ENCODE measurements at places on chromosomes 12 and 14.

- no peak for DNase-seq
These were observed 21.2 kb upstream of the RNASE12 start for GRCh38 chr14:20612403-20612802.

GRCh38 chr12:52149182-52149641 lies 42.6 kb downstream of the KRT80 start:
- no peak for DNase-seq

GRCh38 chr14:42664190-42664589 lies 1057.5 kb downstream of the LRFN5 start:
- DNase-seq = no peak

DNA sequence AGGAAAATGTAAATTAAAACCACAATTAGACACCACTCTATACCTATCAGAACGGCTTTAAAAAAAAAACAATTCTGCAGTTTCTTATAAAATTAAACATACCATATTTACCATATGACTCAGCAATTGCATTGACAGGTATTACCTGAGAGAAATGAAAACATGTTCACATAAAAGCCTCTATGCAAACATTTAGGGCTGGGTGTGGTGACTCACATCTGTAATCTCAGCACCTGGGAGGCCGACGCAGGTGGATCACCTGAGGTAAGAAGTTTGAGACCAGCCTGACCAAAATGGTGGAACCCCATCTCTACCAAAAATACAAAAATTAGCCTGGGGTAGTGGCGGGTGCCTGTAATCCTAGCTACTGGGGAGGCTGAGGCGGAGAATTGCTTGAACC lies 41.1 kb downstream of the SPTB start:
- DNase-seq = no peak

- no peak for DNase-seq
These were observed 10.0 kb downstream of the NIN start for GRCh38 chr14:50820786-50821509.

GRCh38 chr12:20792971-20793370 lies 17.5 kb upstream of the SLCO1B3 start:
- DNase-seq = no peak

DNA sequence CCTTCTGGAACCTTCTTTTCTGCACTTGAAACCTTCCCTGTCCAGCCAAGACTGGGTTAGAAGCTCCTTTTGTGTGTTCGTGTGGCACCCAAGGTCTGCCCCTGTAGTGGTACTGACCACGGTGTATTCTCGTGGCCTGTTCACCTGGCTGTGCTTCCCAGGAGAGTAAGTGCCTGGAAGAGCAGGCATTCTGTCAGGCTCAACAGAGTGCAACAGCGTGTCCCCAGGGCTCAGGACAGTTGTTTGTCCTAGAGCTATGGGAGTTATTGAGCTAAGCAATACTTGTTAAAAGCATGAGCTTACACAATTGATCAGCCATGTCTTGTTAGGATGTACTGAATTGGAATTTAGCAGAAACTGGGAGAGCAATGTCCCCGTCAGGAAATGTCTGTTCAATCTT lies 12.9 kb upstream of the SLC38A2 start:
- DNase-seq = no peak

DNA sequence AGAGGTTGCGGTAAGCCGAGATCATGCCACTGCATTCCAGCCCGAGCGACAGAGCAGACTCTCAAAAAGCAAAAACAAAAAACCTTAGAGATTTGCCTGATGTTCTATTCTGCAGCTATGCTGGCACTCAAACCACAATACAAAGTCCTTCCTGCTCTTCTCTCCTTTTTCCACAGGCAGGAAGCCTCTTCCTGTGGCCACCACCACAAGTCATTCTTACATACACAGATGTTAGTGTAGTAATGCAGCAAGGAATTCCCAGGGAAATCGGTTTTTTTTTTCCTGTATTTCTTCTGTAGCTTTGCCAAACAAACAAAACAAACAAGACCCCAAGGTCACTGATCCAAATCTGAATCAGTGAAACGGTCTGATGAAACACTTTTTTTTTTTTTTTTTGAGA lies 104.3 kb downstream of the FIGNL2 start:
- no peak for DNase-seq

GRCh38 chr12:53208877-53209463 lies 1.9 kb upstream of the ITGB7 start:
- no peak for DNase-seq

GRCh38 chr14:101980700-101981099 lies 16.3 kb downstream of the DYNC1H1 start:
- DNase-seq = peak; percentile 76

DNA sequence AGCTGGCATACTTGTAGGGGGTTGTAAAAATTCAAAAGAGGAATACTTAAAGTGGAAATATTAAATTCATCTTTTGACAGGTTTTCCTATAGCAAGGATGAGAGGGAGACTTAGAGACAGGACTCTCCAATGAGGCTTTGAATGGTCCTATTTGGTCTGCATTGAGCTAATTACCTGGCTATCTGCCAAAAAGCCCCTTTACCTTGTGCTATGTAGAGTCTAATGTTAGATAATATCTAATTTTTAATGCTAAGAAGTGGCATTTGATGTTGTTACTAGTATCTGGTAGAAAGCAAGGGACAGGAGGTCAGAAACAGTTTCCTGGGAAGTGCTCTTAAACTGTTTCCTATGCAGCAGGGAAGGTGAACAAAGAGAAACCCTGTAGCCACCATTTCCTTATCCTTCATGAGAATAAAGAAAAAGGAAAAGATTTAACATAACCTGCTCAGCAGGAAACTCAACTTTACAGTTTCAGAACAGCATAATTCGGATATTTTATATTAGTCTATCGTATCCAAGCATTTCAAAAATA lies 550.0 kb downstream of the SOX5 start:
- no peak for DNase-seq

- peak; percentile 44 for DNase-seq
These were observed 11.6 kb upstream of the SYNDIG1L start for GRCh38 chr14:74437496-74438053.

DNA sequence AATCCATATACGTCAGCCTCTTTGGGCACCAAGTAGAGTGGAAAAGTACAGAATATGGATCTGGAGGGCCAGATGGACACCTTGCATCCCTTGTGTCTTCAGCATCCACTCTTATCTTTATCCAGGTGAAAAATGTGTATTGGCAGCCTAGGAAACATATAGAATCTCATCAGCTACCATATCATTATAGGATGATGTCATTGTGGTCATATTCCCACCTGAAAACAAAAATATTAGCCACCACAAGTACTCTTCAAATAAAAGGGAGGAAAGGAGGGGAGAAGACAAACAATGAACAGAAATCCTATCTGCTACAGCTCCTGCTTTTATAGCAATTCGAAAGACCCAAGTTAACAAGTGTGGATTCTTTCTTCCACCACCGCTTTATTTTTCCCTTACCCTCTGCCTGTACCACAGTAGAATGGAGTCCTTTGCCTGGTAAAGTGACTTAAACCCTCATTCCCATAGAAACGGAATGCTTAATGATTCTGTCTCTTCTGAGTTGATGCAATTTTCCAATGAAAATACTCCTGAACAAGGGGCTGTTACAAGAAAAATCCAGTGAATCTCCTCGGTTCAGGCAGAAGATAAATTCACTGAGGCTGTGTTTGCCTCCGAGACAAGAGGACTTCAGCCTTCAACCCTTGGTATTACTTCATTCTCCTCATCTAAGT lies 13.8 kb upstream of the IL26 start:
- no peak for DNase-seq

GRCh38 chr12:4161718-4162117 lies 111.8 kb upstream of the CCND2 start:
- no peak for DNase-seq

GRCh38 chr12:122096591-122097149 lies 18.1 kb downstream of the MLXIP start:
- no peak for DNase-seq

DNA sequence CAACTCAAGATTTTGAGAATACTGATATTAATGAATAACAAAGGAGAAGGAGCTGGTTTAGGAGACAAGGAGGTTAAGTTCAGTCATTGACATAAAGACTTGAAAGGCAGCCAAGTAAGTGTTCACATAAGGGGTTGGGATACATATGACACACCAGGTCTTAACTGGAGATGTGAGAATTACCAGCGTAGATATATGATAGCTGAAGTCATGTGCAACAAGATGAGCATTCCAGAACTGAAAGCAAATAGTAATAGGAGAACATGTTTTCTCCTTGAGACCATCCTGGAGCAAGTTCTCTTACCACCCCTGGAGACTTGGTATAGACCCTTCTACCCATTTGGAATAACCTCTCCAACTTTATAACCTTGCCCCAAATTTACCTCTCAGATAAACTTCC lies 43.3 kb upstream of the NPFF start:
- DNase-seq = no peak

DNA sequence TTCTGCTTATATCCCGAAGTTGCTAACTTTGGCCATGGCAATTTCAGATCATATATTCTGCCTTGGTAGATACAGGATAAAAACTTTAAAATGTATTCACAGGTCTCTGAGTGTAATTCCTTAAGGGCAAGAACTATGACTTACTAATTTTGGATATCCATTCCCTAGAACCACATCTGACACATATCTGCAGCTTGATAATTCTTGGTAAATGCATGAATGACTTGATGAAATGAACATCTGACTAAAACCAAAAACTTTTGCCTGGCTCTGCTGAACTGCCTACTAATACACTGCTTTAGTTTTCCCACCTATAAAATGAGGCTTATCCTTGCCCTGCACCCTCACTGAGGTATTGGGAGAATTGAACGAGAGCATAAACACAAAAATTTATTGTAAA lies 32.2 kb downstream of the SLC25A21 start:
- DNase-seq = no peak

GRCh38 chr12:124422142-124422569 lies 127.3 kb downstream of the RFLNA start:
- DNase-seq = peak; percentile 50

DNA sequence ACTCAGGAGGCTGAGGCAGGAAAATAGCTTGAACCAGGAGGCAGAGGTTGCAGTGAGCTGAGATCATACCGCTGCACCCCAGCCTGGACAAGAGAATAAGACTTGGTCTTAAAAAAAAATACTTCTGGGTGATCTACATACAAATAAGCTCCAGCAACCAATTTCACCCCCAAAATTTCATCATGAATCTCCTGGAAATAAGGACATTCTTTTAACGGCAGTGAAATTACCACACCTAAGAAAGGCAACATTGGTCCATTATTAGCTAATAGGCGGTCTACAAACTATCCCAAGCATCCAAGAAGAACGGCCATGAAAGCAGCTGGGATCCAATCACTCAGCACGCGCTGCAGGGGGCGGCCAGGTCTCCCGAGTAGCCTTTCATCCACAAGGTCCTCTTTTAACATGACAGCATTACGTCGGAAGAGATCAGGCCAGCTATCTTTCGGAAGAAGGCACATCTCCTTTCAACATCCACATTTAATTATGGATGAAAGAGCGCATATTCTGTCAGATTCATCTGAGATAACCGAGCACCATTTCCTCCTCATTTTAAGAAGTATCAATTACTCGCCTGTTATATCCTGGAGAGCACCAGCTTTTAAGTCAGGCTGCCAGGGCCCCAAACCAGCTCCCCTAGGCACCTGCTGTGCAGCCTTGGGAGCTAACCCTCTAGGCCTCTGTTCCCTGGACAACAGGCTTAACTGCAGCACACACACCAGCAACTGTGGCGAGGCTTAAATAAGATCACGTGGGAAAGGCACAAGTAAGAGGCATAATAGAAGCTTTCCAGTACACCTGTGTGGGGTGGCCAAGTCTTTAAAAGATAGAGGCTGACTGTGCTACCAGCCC lies 4.2 kb downstream of the SLC15A4 start:
- no peak for DNase-seq

DNA sequence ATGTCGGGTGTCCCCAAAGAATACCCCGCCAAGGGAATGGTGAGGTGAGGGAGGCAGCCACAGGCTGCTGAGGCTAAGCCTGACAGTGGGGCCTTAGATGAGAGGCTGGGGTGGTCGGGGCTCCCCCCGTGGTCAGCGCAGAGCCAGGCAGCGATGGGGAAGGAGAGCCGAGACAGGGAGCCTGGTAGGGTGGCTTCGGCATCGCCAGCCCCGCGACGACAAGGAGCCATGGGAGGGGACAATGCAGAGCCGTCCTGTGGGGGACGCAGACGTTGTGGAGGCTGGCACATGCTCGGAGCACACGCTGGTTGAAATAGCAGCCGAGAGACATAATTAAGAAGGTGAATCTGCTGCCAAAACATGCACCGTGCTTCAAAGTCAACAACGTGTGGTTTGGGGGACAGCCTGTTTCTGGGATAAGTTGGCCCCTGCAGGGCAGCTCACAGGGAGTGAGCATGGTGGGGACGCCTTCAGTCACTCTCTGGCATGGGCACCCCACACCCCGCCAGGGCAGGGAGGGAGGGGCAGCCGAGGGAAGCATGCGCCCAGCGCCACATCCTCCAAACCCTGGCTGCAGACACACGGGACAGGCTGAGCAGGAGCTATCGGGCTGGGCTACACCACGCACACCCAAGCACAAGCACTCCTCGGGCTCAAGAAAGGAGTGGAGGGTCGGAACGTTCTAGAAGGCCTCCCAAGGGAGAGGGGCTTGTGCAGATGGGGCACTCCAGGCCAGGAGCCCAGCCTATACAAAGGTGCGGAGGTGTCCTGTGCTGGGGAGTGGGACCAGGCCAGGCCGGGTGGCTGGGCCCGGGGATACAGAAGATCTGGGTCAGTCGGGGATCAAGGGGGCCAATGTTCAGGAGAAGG lies 66.6 kb upstream of the C14orf180 start:
- DNase-seq = no peak

DNA sequence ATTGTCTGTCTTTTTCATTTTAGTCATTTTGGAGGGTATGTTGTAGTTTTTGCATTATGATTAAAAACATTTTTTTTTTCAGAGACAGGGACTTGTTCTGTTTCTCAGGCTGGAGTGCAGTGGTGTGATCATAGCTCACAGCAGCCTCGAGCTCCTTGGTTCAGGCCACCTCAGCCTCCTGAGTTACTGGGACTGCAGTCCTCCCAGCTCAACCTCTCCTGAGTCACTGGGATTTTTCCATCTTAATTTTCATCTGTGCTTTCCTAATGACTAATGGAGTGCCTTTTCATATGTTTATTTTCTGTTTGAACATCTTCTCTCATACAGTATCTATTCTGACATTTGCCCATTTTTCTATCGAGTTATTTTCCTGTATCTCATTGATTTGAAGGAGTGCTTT lies 52.6 kb downstream of the DYRK2 start:
- DNase-seq = no peak

GRCh38 chr12:79069009-79069408 lies 204.4 kb downstream of the SYT1 start:
- no peak for DNase-seq

- DNase-seq = no peak
These were observed at the start of gene GZMH for GRCh38 chr14:24609655-24610344. TSS of gene GZMH (minus strand) at chr14:24609685. CDS start at chr14:24609613, 72 bp downstream.

DNA sequence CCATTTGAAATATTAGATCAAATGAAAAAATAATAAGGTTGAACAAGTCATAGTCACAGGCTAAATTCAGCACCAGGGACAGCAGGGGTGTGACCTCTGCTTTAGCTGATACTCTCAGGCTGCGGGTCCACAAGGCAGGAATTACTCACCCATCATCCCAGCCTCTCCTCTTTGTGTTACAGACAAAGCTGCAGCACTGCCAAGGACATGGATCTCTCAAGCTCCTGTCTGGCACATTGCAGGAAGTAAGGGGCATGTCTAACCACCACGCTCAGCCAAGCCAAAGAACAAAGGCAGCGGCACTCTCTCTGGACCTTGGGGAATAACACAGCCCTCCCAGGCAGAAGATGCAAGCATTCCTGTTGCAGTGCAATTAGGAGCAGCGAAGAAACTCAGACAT lies 783.8 kb downstream of the VRK1 start:
- peak; percentile 19 for DNase-seq

GRCh38 chr14:21241218-21241819 lies 27.9 kb downstream of the HNRNPC start:
- DNase-seq = no peak

- no peak for DNase-seq
These were observed 9.4 kb upstream of the WNT5B start for GRCh38 chr12:1619587-1619986.

GRCh38 chr12:50747817-50748216 lies 16.1 kb upstream of the ATF1 start:
- DNase-seq = no peak
